ENCODE measurements at places on chromosomes 5 and 9.

DNA sequence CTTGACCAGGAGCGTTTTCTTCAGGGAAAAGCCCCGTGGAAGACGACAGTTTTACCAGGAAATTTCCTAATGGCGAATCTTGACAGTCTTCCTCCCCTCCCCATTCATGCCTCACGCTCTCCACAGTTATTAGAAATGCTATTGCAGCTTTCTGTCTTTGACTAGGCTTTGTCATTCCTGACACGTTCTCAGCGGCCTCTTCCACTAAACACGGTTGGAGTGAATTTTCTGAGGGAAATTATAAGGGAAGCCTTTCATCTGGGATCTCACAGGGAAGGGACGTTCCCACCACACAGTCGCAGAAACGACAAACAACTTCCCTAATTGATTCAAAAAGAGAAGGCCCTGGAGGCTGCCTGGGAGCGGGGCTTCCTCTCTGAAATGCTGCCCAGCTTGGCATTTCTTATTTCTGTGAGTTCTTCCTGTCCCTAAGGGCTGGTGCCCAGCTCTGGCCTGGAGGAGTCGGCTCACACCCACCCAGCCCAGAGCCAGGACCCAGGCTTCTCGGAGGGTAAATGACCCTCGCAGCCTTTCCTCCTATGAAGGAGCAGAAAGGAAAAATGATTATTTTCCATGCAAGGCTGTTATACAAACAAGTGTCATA lies 57.1 kb upstream of the PPP1R26 start:
- no peak for DNase-seq

DNA sequence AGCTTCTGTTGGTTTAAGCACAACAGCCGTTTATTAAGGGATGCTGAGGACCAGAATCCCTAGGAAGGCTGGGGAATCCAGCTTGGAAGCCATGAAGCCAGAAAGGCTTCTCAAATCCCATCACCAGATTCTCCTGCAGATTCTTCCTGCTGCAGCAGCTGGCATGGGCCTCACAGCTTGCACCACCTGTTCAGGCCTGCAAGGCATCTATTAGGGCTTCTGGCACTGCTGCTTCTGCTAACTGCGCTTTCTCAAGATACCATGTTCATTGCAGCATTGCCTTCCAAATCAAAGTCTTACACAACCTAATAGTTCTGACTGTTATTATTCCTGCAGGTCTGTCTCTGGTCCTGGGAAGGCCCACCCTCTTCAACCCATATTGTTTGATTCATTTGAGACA lies 51.2 kb upstream of the ZNF366 start:
- DNase-seq = no peak

DNA sequence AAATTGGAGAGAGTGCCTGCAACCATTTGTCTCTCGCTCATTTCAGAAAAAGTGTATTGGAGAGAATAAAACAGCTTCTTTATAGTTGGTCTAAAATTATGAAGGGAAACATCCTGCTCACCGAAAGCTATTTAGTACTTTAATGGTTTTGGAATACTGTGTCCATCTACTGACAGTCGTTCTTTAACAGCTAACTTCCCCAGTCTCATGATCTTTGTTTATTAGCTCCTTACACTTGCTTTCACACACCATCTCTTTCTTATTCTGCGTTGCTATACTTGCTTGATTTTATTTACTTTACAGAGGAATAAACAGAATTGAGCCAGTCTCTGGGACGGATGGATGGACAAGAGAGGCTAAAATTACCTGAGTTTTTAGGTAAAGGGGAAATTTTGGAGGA lies 229.3 kb downstream of the CCDC171 start:
- DNase-seq = no peak

DNA sequence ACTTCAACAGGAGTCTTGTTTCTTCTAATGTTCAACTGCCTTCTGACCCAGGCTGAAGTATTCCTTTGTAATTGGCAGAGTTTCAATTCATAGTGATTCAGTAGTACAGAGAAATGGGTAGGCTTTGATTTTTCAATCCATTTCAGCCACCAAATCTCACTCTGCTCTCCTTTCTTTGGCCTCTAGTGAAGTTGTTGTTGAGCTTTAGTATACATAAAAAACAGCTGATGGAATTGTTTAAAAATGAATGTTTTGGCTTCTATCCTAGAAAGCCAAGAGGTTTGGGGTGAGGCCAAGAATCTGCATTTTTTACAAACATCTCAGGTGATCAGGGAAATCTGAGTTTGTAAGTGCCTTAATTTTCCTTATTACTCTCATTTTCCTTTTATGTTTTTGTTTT lies 182.9 kb upstream of the MAP1B start:
- no peak for DNase-seq

GRCh38 chr9:82436475-82436874 lies 447.9 kb downstream of the SPATA31D1 start:
- DNase-seq = no peak

GRCh38 chr9:122186777-122187470 lies 27.2 kb downstream of the MORN5 start:
- no peak for DNase-seq

All from GM04504 (cell line).